Heart left ventricle (tissue), 16 donors: ENCODE measurements at places on chromosomes 4 and X. TPM values are rescaled to one million over a fixed set of nuclear protein-coding genes. Genes with fewer than 3 reads are reported as not detected.

WDFY3 gene
- polyA plus RNA-seq: 5.0 TPM

DNA sequence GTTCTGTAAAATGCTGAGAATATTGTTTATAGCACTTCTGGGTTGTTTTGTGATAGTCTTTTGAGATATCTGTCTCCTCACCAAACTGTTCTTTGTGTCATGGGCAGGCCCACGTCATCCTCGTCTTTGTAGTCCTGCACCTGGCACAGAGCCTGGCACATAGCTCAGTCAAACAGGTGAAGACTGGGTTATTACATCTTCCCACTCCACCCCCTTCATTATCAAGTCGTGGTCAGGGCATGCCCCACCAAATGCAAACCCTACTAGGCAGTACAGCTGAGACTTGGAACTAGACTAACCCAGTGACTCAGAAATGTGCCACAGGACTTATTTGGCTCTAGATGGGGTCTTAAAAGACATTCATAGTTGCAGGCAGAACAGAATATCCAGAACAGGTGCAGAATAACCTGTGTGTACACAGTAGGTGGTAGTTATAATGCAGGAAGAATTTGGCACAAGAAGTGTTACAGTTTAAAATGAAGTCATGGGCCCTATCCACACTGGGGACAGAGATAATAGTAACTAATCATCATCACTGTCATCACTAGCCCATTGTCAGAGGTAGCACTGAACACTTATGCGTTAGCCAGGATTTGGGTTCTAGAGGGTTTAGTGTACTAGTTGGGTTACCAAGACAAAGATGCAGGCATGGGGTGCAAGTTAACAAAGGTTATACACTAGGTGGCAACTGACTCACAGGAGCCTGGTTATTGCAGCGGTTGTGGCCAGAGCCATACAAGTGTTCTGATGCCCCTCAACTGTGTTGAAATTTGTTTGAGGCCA is 74.9 kb downstream of the TBL1X start:
- peaks cover 7% of the 10 kb centered on the region for H3K4me1 ChIP-seq
- H3K36me3 ChIP-seq: no peaks in the 10 kb centered on the region
- DNase-seq: no peak
- no peak overlapping the region for H3K4me3 ChIP-seq
- no peaks in the 10 kb centered on the region for H3K27me3 ChIP-seq

DNA sequence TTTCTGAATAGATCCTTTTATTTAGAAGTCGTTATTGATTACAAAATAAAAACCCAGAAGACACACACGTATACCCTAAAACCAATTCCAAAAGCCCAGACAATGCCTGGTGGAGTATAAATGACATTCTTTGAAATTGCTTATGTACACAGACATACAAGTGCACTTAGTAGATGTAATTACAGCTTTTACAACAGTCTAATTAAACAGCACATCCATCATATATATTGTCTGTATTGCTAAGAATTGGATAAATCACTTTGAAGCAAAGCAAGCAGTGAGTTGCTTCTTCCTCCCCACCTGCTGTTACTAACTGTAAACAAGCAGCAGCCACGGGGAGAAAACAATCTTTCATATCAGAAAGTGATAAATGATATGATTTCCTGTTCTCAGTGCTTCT is 645.7 kb downstream of the TLL1 start:
- no peaks in the 10 kb centered on the region for H3K4me1 ChIP-seq
- no peak for DNase-seq
- H3K4me3 ChIP-seq: no peak overlapping the region
- no peaks in the 10 kb centered on the region for H3K27me3 ChIP-seq
- H3K36me3 ChIP-seq: no peaks in the 10 kb centered on the region

GRCh38 chrX:1536712-1537030 is 314 bp downstream of the P2RY8 start:
- H3K36me3 ChIP-seq: no peaks in the 10 kb centered on the region
- H3K27me3 ChIP-seq: no peaks in the 10 kb centered on the region
- no peak for DNase-seq
- H3K27ac ChIP-seq: peak overlapping the region; percentile 76
- H3K4me1 ChIP-seq: no peaks in the 10 kb centered on the region

GRCh38 chr4:159014859-159015258 is 88.0 kb upstream of the RAPGEF2 start:
- H3K27me3 ChIP-seq: no peaks in the 10 kb centered on the region
- no peaks in the 10 kb centered on the region for H3K36me3 ChIP-seq
- DNase-seq: no peak
- no peak overlapping the region for H3K4me3 ChIP-seq
- H3K4me1 ChIP-seq: peaks cover 6% of the 10 kb centered on the region

MAGED4 gene
- polyA plus RNA-seq: 0.11 TPM

DACH2 gene
- not detected for polyA plus RNA-seq

FDCSP gene
- not detected for polyA plus RNA-seq

F11 gene
- polyA plus RNA-seq: not detected

- no peaks in the 10 kb centered on the region for H3K27me3 ChIP-seq
- no peak overlapping the region for H3K27ac ChIP-seq
- DNase-seq: no peak
- no peaks in the 10 kb centered on the region for H3K36me3 ChIP-seq
Measured at GRCh38 chrX:31445542-31445941, 373.7 kb upstream of the FTHL17 start.

GRCh38 chr4:153916273-153916755 is 127.4 kb upstream of the SFRP2 start:
- no peak overlapping the region for H3K27ac ChIP-seq
- no peak overlapping the region for H3K4me3 ChIP-seq

DNA sequence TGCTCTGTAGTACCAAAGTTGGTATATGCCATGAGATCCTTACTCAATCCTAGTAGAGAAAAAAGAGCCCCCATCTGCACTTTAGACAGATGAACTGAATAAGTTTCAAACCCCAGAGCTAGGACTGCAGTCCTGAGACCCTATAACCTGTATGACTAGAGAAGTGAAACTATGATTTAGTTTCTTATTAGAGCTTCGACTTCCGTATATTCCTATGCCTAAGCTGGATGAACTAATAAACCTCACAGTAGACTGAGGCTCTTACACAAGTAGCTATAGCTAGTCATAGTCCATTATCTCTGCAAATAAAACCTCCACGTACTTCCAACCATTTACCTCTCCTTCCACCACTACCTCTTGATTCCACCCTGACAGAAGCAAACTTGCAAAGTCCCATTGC is 6.3 kb upstream of the OTUD4 start:
- DNase-seq: no peak
- H3K4me3 ChIP-seq: no peak overlapping the region
- H3K27me3 ChIP-seq: no peaks in the 10 kb centered on the region

GRCh38 chr4:3788366-3788660 is 22.1 kb downstream of the ADRA2C start:
- no peaks in the 10 kb centered on the region for H3K36me3 ChIP-seq
- DNase-seq: no peak
- H3K4me3 ChIP-seq: no peak overlapping the region

TBC1D8B gene
- polyA plus RNA-seq: 2.0 TPM

RPGR gene
- polyA plus RNA-seq: 9.1 TPM

DNA sequence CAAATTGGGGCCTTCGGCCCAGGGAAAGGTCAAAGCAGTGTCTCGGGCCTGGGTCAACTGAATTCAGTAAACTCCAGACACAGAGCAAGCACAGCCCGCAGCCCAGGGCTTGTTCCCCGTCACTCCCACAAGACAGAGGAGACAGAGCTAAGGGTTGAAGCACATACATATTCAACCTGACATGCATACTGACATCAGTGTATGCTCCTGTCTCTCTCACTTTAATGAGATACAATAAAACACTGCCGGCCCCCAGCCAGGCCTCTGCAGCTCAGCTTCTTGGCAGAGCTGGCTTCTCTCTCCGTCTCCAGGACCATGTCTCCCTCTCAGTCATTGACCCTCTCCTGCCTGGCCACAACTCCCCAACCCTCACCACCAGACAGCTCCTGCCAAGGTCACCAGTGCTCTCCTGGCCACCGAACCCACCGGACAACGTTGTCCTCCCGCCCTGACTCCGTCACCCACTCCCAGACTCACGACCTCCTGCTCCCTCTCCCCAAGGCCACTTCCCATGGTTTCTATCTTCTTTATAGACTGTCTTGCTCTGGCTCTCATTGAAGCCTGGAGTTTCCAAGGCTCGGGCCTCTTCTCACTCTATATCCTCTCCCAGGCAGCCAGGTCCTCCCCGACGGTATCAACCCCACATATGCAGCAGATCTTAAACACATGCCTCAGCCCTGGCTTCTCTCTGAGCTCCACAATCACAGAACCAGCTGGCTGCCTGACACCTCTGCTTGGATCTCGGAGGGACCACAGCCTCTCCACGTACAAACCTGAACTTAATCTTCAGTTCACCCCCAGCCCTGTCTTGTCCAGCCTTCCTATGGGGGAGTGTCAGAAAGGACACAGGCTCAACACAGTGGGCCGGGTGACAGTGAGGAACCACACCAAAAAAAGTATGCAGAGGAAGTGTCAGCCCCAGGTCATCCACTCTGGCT is 67.7 kb upstream of the C4orf50 start:
- no peak for DNase-seq
- H3K4me3 ChIP-seq: no peak overlapping the region
- H3K27me3 ChIP-seq: no peaks in the 10 kb centered on the region
- H3K4me1 ChIP-seq: no peaks in the 10 kb centered on the region
- no peaks in the 10 kb centered on the region for H3K36me3 ChIP-seq

GRCh38 chr4:55633903-55634302 is 2.2 kb downstream of the NMU start:
- no peaks in the 10 kb centered on the region for H3K36me3 ChIP-seq
- H3K4me1 ChIP-seq: peaks cover 18% of the 10 kb centered on the region
- DNase-seq: no peak
- H3K4me3 ChIP-seq: no peak overlapping the region
- H3K27ac ChIP-seq: no peak overlapping the region
- H3K27me3 ChIP-seq: peaks cover 63% of the 10 kb centered on the region

GRCh38 chr4:163901319-163901718 is 406.8 kb downstream of the TMA16 start:
- H3K4me1 ChIP-seq: no peaks in the 10 kb centered on the region
- H3K27ac ChIP-seq: no peak overlapping the region
- H3K36me3 ChIP-seq: no peaks in the 10 kb centered on the region
- no peak overlapping the region for H3K4me3 ChIP-seq
- DNase-seq: no peak

DNA sequence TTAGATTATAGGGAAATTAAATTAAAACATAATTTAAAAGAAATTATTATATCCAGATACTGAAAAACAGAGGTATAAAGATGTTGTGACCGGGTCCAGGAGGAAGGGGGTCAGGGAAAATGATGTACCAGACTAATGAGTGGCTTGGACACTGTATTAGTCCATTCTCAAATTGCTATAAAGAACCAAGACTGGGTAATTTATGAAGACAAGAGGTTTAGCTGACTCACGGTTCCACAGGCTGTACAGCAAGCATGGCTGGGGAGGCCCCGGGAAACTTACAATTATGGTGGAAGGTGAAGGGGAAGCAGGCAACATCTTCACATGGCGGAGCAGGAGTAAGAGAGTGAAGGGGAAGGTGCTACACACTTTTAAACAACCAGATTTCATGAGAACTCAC is 3.4 kb upstream of the FAM9B start:
- no peak for DNase-seq
- H3K4me1 ChIP-seq: no peaks in the 10 kb centered on the region
- no peaks in the 10 kb centered on the region for H3K36me3 ChIP-seq
- H3K27ac ChIP-seq: no peak overlapping the region

GRCh38 chrX:39204353-39204752 is 403.1 kb downstream of the MID1IP1 start:
- no peaks in the 10 kb centered on the region for H3K36me3 ChIP-seq
- H3K27ac ChIP-seq: no peak overlapping the region
- no peak overlapping the region for H3K4me3 ChIP-seq
- DNase-seq: no peak
- H3K4me1 ChIP-seq: no peaks in the 10 kb centered on the region

- H3K27ac ChIP-seq: no peak overlapping the region
- H3K4me3 ChIP-seq: no peak overlapping the region
- H3K27me3 ChIP-seq: no peaks in the 10 kb centered on the region
- no peaks in the 10 kb centered on the region for H3K36me3 ChIP-seq
- no peaks in the 10 kb centered on the region for H3K4me1 ChIP-seq
Measured at GRCh38 chrX:30948626-30949025, 59.6 kb upstream of the TAB3 start.

- DNase-seq: no peak
- no peaks in the 10 kb centered on the region for H3K27me3 ChIP-seq
- no peaks in the 10 kb centered on the region for H3K36me3 ChIP-seq
- no peak within 1 kb of the TSS for H3K27ac ChIP-seq
- no peaks in the 10 kb centered on the region for H3K4me1 ChIP-seq
- no peak within 1 kb of the TSS for H3K4me3 ChIP-seq
Measured at GRCh38 chrX:125319646-125320521, at the start of gene TEX13C. TEX13C (plus strand) TSS chrX:125319871; CDS start chrX:125320120, 249 bp downstream.
